Memory B cell (primary cell): ENCODE measurements at places on chromosomes 6 and 20.

DNA sequence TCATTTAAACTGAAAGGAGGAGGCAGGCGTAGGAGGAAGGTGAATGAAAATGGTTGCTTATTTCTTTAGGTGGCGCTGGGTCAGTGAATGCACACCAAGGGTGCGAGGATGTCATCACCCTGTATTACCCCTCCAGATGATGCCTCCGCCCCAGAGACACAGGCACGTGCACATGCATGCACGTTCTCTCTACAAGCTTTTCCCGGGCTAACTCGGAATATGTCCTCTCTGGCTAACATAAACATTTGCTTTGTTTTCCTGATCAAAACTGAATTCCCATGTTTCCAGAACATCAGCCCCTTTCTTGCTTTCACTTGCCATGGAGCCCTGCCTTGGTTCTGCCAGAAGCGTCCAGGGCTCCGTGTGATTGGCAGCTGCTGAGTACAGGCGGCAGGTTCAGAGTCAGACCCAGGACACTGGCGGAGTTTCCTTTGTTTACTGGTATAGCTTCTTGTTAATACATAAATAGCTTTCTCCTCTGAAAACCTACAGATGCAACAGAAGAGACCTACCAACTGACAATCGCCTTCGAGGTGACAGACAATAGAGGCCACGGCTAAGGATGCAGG, 131.2 kb upstream of the RPS6KA2 start:
- no peak overlapping the region for H3K4me3 ChIP-seq
- DNase-seq, result no peak
- H3K4me1 ChIP-seq, result peaks cover 3% of the 10 kb centered on the region
- H3K27ac ChIP-seq, result no peak overlapping the region
- H3K27me3 ChIP-seq, result peaks cover 16% of the 10 kb centered on the region
- no peaks in the 10 kb centered on the region for H3K36me3 ChIP-seq

DNA sequence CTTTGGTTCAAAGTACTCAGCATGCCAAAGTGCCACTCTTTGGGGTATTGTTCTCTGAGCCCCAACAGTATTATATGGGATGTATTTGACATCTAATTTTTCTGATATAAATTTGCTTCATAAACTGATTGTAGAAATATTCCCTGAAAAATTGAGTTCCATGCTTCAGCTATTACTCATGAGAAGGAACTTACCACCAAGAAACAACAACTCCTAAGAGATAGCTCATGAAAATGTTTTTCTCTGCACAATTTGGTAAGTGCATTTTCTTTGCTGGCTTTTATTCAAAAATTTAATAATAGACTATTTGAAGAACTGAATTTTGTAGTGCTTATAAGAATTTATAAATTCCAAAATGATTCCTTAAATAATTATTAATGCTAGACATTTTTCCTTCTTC, 12.8 kb upstream of the TPD52L1 start:
- no peaks in the 10 kb centered on the region for H3K36me3 ChIP-seq
- no peak for DNase-seq
- no peaks in the 10 kb centered on the region for H3K27me3 ChIP-seq
- H3K4me1 ChIP-seq, result no peaks in the 10 kb centered on the region

- H3K36me3 ChIP-seq, result no peaks in the 10 kb centered on the region
- no peak overlapping the region for H3K27ac ChIP-seq
- DNase-seq, result no peak
- peaks cover 11% of the 10 kb centered on the region for H3K27me3 ChIP-seq
- H3K4me3 ChIP-seq, result no peak overlapping the region
- no peaks in the 10 kb centered on the region for H3K4me1 ChIP-seq
Observed at GRCh38 chr6:138182939-138183789, 21.4 kb downstream of the ARFGEF3 start.

DNA sequence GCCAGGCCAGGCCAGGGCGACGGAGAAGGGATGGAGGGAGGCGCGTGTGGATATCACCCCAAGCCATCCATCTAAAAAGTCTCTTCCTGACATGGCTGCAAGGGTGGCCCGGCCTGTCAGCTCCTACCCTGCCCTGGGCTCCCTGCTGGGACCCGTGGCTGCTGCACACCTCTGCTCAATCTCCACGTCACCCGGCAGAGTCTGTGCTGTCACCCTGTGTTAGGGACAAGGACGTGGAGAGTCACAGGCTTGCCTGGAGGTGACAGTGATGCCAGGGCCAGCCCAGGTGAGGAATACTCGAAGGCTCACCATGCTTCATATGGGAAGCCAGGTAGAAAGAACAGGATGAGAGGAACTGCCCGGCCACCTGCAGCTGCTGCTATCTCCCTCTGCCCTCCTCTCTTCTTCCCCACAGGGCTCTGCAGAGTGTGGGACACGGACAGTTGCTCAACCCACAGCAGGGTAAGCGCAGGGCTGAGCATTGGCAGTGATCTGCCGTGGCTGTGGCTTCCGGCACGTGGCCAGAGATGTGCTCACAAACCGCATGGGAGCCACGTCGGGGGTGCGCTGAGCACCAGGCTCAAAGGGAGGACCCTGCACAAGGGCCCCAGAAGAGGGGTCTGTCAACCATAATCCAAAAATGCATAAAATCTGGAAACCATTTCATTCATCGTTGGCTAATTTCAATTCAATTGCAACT, 214.3 kb downstream of the DLL1 start:
- no peaks in the 10 kb centered on the region for H3K4me1 ChIP-seq
- DNase-seq, result no peak
- peaks cover 2% of the 10 kb centered on the region for H3K36me3 ChIP-seq
- H3K4me3 ChIP-seq, result no peak overlapping the region
- H3K27me3 ChIP-seq, result peaks cover 16% of the 10 kb centered on the region

DNA sequence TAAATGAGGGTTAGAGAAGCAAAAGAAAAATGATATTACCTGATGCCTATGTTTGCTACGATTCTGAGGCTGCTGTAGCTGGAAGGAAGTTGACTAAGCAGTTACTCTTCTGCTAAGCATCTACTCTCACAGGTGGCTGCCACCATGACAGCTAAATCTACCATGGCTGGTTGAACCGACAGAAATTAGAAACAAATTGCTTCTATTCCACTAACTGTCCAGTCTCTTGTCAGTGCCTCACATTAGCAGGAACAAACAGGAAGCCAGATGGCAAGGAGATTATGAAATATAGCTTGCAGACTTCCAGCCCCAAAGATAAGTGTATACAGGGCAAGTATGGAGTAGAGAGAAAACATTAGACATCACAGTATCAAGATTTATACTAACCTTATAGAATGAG, 59.4 kb upstream of the TMEM200A start:
- peaks cover 4% of the 10 kb centered on the region for H3K36me3 ChIP-seq
- peaks cover 3% of the 10 kb centered on the region for H3K4me1 ChIP-seq
- no peaks in the 10 kb centered on the region for H3K27me3 ChIP-seq
- H3K27ac ChIP-seq, result no peak overlapping the region
- no peak for DNase-seq
- H3K4me3 ChIP-seq, result no peak overlapping the region

DNA sequence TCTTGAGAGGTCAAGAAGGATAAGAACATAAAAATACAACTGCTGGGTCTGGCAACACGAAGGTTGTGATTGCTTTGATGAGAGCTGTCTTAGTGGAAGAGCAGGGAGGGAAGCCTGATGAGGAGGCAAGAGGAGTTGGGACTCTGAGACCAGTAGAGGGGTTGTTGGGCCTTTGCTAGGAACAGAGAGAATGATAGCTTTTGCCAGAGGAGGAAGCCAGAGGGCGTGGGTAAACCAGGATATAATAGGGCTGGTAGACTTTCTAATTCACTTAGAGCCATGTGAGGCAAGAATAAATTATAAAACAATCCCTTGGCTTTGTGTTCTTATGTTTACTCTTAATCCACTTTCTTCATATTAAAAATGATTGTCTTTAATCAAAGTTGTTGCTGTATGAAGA, 78.6 kb downstream of the RCAN2 start:
- H3K36me3 ChIP-seq, result no peaks in the 10 kb centered on the region
- no peak for DNase-seq
- H3K4me3 ChIP-seq, result no peak overlapping the region
- no peak overlapping the region for H3K27ac ChIP-seq
- no peaks in the 10 kb centered on the region for H3K4me1 ChIP-seq
- no peaks in the 10 kb centered on the region for H3K27me3 ChIP-seq

- H3K4me1 ChIP-seq, result peaks cover 10% of the 10 kb centered on the region
- H3K4me3 ChIP-seq, result no peak overlapping the region
- no peak for DNase-seq
- H3K27me3 ChIP-seq, result no peaks in the 10 kb centered on the region
- no peak overlapping the region for H3K27ac ChIP-seq
- H3K36me3 ChIP-seq, result peaks cover 3% of the 10 kb centered on the region
Observed at GRCh38 chr6:34798057-34798456, 6.2 kb downstream of the BLTP3A start.

GRCh38 chr6:55841341-55841740, 34.0 kb downstream of the BMP5 start:
- no peak for DNase-seq
- no peaks in the 10 kb centered on the region for H3K27me3 ChIP-seq
- no peak overlapping the region for H3K4me3 ChIP-seq
- H3K36me3 ChIP-seq, result no peaks in the 10 kb centered on the region
- no peak overlapping the region for H3K27ac ChIP-seq

- H3K27ac ChIP-seq, result peak overlapping the region; percentile 90
- H3K4me1 ChIP-seq, result peaks cover 32% of the 10 kb centered on the region
- no peaks in the 10 kb centered on the region for H3K27me3 ChIP-seq
- no peak overlapping the region for H3K4me3 ChIP-seq
- peaks cover 26% of the 10 kb centered on the region for H3K36me3 ChIP-seq
- no peak for DNase-seq
Observed at GRCh38 chr6:6657085-6657819, 68.7 kb downstream of the LY86 start.

DNA sequence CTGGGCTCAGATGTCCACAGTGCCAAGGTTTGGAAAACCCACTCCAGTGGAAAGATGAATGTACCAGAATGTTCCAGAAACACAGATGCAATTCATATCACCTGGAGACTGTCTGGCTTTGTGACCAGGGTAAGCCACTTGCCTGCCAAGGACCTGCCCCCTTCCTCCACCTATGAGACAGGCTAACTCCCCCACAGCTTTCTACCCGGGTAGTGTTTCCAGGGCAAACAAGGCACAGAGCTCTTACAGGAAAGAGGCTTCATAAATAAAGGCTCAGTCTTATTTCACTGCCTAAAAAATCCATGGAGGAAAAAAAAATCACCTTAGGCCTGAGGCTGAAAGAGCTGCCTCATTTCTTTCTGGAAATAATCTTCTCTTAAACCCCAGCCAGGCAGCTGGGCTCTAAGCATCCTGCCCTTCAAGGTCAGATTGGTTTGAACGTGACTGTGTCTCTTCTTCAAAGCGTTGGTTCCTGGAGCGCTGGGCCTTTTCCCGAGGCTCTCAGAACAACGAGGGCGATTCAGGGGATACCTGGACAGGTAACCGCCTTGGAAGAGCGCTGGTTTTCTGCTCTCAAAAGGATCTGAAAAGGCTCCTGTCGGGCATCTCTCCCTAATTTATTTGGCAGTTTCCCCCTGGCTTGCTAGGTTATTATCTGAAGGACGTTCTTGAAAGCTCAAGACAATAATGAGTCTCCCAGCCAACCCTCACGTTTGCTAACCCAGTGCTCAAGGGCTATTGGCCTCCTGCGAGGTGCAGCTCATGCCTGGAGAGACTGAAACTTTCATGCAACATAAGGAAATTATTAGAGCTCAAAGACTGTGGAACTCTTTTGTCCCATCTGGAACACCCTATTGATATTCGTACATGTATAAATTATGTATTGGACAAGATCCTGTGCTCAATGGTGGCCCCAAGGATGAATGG, 199.2 kb upstream of the PMEPA1 start:
- no peaks in the 10 kb centered on the region for H3K36me3 ChIP-seq
- H3K4me3 ChIP-seq, result no peak overlapping the region
- H3K4me1 ChIP-seq, result no peaks in the 10 kb centered on the region
- no peak overlapping the region for H3K27ac ChIP-seq
- peaks cover 32% of the 10 kb centered on the region for H3K27me3 ChIP-seq
- DNase-seq, result no peak

GRCh38 chr6:140537834-140538705, 1163.6 kb upstream of the CITED2 start:
- H3K27me3 ChIP-seq, result no peaks in the 10 kb centered on the region
- no peak overlapping the region for H3K4me3 ChIP-seq
- H3K36me3 ChIP-seq, result no peaks in the 10 kb centered on the region
- H3K27ac ChIP-seq, result no peak overlapping the region

DNA sequence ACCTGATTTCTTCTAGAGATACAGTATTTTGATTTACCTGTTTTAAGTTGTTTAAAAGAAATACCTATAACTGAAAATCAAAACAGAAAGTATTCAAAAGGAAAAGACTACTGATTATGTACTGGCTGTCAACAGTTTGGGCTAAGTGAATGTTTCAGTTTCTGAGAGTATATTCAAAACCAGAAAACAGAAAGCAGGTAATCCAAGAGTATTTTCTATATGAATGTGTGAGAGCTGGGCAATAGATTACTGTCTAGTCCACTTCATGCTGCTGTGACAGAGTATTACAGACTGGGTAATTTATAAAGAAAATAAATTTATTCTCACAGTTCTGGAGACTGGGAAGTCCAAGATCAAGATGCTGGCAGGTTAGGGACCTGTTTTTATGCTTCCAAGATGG, 261.0 kb downstream of the ARHGAP18 start:
- peaks cover 5% of the 10 kb centered on the region for H3K4me1 ChIP-seq
- no peak overlapping the region for H3K4me3 ChIP-seq
- no peak overlapping the region for H3K27ac ChIP-seq

GRCh38 chr6:35664945-35665344, 23.8 kb downstream of the FKBP5 start:
- peaks cover 6% of the 10 kb centered on the region for H3K4me1 ChIP-seq
- no peaks in the 10 kb centered on the region for H3K36me3 ChIP-seq
- DNase-seq, result no peak
- H3K4me3 ChIP-seq, result no peak overlapping the region
- H3K27ac ChIP-seq, result no peak overlapping the region

DNA sequence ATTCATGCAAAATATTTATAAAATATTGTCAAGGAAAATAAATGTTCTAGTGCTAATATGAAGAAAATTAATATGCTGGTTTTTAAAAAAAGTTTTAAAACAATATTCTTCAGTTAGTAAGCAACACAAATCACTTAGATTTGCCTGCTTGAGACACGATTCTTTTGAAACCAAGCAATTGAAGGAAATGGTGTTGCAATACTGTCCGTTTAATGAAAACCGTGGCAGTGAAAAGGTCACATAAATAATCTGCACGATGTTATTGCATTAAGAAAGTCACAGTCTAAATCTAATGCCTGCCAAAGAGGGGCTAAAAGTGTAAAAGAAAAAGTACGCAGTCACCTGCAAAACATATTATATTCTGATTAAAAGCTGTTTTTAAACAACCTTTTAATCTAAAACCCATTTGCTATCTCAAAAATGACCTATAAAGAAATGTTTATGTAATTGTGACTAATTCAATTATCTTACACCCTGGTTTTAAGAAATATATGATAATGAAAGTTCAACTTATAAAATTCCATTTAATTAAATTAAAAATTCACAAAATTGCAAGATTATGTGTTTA, 143.0 kb downstream of the GMDS start:
- H3K36me3 ChIP-seq, result peaks cover 2% of the 10 kb centered on the region
- no peaks in the 10 kb centered on the region for H3K27me3 ChIP-seq
- H3K4me3 ChIP-seq, result no peak overlapping the region
- H3K4me1 ChIP-seq, result peaks cover 2% of the 10 kb centered on the region
- H3K27ac ChIP-seq, result no peak overlapping the region

GRCh38 chr20:51636123-51636522, 93.6 kb upstream of the NFATC2 start:
- peaks cover 4% of the 10 kb centered on the region for H3K4me1 ChIP-seq
- no peak overlapping the region for H3K27ac ChIP-seq
- H3K27me3 ChIP-seq, result peaks cover 14% of the 10 kb centered on the region
- H3K4me3 ChIP-seq, result no peak overlapping the region
- no peaks in the 10 kb centered on the region for H3K36me3 ChIP-seq
- DNase-seq, result no peak

- no peak for DNase-seq
- H3K4me1 ChIP-seq, result peaks cover 10% of the 10 kb centered on the region
- H3K4me3 ChIP-seq, result no peak overlapping the region
- H3K27ac ChIP-seq, result no peak overlapping the region
Observed at GRCh38 chr20:43825581-43825980, 89.1 kb upstream of the TOX2 start.
